Posterior vena cava (tissue), 2 donors: ENCODE measurements at places on chromosomes 5 and 9.

GRCh38 chr5:143200781-143201398 lies 202.6 kb downstream of the NR3C1 start:
- no peak for DNase-seq

DNA sequence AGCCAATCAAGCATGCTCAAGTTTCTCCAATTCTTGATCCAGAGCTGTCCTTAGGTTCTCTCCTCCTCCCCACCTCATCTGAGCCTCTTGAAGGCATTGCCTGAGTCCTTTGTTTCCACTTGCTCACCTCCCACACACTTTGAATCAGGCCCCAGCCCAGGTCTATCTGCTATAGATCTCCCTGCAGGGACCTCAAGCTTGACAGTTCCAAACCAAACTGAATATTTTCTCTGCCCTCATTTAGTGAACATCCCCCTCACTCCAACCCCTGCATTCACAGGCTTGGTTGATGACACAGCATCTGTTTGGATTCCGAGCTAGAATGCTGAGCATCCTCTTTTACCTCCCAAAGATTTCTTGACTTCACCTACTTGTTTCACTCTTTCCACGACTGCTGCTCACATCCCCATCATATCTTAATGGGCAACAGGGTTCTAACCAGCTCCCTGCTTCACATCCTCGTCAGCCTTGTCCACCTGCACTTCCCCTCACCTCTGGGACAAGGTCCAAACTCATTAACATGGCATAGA lies 474.5 kb downstream of the ZSWIM6 start:
- no peak for DNase-seq

DNA sequence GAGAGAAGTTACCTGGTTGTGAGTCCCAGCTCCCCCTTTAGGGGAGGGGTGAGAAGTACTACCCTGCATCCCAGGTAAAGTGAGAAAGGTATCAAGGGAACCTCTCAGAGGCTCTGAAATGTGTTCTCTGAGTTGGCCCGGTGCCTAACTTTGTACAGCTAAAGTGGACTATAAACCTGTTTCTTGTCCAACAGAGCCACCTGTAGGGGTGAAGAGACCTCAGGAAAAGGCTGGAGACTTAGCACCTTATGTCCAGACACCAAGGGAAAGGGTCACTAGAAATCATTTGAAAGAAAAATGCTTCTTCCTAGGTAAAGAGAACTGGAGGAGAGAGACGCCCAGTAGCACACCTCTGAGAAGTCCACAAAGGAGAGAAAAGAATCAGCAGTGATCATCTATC lies 108.3 kb upstream of the KIF2A start:
- no peak for DNase-seq

- DNase-seq = no peak
These were observed 30.6 kb downstream of the ZNF169 start for GRCh38 chr9:94289691-94290090.

GRCh38 chr5:149317281-149318048 lies 27.8 kb upstream of the GRPEL2 start:
- DNase-seq = no peak

DNA sequence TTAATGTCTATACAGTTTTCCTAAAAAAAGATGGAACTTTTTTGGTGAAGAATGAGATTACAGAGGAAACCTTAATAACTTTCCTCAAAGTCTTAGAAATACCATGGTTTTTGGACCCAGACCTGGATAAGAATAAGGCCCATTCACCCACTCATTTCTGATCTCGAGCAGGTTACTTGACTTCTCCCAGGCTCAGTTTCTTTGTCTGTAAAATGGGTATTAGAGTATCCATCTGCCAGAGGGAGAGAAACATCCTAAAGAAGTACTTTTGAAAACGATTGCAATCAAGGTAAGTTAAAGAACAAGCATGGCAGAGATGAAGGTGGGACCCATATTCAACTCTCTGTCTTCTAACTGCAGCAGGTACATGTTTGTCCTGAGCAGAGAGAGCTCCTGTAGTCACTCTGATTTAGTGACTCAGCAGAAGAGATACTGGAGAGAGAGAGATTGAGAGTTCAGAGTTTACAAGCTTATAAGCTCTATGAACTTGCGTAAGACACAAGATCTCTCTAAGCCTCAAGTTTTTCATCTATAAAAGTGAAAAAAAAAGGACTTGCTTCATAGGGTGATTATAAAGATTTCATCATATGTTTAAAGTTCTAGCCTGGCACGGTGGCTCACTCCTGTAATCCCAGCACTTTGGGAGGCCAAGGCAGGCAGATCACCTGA lies 379.4 kb upstream of the SGCD start:
- DNase-seq = no peak
